ENCODE measurements at places on chromosomes 16 and 17.

GRCh38 chr16:2484898-2485508, 10.1 kb downstream of the TBC1D24 start:
- no peak for DNase-seq

- DNase-seq: no peak
Measured at GRCh38 chr16:67672739-67673662, 6.4 kb downstream of the C16orf86 start.

DNA sequence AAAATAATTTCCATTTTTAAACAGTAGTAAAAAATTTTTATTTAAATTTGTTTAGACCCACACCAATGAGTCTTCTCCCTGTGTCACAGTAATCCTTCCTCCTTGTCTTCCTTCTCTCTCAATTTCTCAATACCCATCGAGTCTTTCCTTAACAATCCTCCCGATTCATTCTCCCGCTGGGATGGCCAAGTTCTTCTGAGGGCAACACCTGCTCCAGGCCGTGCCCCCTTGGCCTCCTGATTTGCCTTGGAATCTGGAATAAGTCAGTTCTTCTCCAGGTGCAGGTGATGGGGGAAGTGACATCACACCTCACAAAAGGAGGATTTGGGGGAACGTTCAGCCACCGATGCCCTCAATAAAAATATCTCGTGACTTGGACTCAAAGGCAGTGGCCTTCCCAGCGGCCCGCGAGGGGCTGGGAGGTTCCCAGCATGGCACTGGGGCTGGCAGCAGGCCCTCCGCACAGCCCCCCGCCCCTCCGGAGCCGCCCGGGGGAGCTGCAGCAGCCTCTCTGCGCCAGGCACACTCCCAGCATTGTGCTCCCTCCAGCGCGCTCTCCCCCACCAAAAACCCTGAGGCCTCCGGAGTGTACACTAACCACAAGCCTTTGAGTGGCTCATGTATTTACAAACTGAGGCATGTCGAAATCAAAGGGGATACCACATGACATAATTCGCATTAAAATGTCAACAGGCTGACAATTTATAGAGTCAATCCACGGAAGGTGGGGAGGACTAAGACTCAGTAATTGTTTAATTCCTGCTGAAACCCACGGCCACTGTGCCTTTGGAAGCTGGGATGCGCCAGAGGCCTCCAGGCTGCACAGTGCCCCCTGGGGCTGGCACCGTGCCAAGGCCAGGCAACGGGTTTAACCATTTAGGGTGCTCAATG, 120.5 kb downstream of the ZFHX3 start:
- DNase-seq: no peak

DNA sequence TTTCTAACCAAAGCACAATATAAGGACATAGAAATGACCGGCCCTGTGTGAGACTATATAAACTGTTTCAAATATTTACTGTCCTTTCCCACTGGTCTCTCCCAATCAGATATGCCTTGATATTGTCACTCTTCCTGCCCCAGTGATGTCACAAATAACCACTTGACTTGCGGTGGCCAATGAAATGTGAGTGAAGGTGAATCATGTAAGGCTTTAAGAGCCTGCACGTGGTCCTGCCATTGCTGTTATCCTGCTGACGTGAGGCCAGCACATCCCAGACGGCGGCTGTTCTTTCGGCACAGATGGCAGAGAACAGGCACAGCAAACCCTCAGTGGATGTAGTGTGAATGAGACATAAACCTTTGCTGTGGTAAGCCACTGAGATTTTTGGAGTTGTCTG, 5.4 kb upstream of the KLHL11 start:
- DNase-seq: no peak

GRCh38 chr17:40705584-40705983, 2.0 kb upstream of the KRT24 start:
- DNase-seq: no peak

DNA sequence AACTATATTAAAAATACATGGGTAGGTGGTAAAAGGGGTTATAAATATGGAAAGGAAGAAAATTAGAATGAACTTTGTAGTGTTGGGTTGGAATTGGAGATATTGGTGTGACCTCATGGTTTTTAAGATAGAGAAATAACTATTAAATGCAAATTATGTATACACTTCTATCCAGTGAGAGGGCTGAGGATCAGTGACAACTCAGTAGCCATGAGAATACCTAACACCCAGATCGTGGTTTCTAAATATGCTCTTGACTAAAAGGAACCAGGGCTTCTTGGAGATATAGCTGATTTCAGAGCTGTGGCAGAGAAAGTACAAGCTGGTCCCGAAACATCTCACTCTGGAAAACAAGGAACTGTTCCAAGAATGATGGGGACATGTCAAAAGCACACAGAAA, 44.4 kb downstream of the SLC6A4 start:
- DNase-seq: no peak

- no peak for DNase-seq
Measured at GRCh38 chr17:58329810-58330537, 1.4 kb upstream of the TSPOAP1 start.

Measured in CD8-positive, alpha-beta memory T cell (primary cell).